ENCODE measurements at places on chromosomes 12 and 14.

DNA sequence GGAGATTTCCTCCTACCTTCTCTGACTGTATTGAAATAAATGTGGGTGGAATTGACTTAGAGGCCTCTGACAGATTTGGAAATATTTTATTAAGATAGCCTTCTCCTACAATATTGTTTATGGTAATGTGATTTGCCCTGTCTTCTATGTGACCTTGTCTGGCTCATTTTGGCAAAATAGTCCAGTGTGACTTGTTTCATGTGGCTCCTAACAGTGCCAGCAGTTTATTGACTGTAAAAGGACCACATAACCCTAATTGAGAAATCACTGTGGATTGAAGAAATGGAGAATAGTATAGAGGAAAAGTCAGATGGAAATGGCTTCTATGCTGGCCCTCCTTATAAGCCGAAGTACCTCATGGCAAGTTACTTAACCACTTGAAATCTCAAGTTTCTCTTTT is 170.9 kb upstream of the PTPRQ start:
- no peak for DNase-seq

DNA sequence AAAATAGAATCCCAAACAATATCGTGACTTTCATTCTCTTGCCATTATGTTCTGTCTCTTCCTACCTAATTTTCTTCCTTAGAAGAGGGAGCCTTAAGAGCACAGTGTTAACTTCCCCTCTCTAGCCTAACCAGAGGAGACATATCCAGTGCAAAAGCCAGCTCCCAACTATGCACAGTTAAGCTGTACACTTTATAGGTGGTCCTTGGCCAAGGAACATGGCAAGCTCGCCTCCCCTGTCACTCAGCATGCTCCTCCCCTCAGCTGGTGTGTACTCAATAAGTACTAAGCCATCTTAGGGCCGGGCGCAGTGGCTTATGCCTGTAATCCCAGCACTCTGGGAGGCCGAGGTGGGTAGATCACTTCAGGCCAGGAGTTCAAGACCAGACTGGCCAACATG is 255.1 kb upstream of the TMPO start:
- DNase-seq, result no peak

- no peak for DNase-seq
Observed at GRCh38 chr14:47626151-47627035, 49.0 kb downstream of the MDGA2 start.

- no peak for DNase-seq
Observed at GRCh38 chr12:91316907-91317269, 134.3 kb upstream of the DCN start.

- no peak for DNase-seq
Observed at GRCh38 chr12:86513226-86513625, 257.0 kb upstream of the MGAT4C start.

- DNase-seq, result no peak
Observed at GRCh38 chr14:71361336-71361735, 454.1 kb downstream of the PCNX1 start.

- DNase-seq, result no peak
Observed at GRCh38 chr12:89089264-89089663, 263.0 kb downstream of the DUSP6 start.

DNA sequence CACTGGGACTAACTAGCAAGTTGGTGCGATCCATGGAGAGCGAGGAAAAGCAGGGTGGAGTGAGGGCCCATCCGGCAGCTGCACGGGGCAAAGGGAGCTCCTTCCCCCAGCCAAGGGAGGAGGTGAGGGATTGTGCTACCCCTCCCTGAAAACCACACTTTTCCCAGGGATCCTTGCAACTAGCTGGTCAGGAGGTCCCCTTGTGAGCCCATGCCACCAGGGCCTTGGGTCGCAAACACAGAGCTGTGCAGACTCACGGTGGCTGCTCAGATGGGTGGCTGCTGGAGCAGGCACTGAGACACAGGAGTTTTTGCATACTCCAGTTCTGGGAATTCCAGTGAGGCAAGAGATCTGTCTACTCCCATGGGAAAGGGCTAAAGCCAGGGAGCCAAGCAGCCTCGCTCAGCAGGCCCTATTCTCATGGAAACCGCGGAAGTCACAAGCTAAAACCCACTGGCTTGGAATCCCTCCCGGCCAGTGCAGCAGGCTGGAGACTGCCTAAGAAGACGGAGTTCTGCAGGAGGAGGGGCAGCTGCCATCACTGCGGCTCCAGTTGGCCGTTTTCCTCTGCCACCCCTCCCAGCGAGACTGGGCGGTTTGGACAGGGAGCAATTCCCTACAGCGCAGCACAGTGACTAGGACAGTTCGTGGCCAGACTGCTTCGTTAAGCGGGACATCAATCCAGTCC is 10.9 kb upstream of the ZNF705A start:
- no peak for DNase-seq

DNA sequence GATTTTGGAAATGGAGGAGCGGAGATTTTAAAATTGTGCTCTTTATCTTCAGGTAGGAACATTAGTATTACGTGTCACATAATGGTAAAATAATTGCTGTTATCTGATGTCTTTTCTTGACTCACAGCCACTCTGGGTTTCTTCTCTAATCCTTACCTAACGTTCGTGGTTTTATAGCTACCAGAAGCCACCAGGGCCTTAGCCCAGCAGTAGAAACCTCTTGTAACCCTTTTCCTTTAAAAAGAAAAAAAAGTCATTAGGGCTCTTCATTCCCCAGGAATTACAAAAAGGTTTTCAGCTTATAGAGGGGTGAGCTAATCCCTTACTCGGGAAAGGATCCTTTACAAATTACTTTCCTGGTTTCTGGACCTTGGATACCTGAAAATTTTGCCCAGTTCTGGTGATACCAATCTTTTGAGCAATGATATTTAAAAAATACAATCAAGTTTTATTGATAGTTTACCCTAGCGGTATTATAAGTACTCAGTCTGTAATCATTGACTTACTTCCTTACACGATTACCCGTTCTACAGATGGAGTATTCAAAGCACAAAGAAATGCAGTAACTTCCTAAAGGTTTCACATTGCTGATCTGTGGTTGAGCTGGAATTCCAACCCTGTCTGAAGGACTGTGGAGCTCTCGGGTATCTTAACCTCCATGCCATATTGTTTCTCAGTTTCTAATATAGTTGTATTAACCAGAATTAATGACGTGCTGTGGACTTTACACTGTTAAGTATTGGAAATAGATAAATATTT is 1.6 kb downstream of the GABARAPL1 start:
- no peak for DNase-seq

- DNase-seq, result no peak
Observed at GRCh38 chr14:53921027-53921426, 35.6 kb downstream of the BMP4 start.

DNA sequence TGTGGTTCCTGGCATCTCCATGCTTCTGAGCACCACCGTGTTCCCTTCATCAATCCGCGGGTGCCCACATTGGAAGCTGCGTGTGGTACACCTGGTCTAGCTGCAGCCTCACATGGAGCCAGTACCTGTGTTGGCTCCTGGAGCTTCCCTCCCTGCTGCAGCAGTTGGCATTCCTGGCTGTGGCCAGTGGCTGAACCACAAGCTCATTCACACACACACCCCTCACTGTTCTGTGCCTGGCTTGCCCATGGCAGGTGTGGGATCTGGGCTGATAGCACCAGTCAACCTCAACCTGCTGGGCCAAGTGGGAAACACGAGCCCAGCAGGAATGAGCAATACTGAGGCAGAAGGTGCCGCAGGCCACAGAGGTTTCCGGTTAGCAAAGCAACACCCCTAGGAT is 256.2 kb upstream of the LRFN5 start:
- DNase-seq, result no peak

DNA sequence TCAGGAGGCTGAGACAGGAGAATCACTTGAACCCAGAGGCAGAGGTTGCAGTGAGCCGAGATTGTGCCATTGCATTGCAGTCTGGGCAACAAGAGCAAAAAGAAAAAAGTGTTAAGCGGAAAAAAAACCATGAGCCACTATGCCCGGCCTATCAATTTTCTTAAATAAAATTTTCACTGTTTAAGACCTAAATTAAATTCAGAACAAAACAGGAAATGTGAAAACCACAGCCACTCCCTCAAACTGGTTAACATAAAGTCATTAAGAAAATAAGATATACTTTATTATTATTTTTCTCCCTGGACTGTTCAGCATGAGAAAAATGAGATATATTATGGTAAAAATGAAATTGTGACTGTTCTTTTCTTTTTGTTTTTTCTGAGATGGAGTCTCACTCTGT is 44.6 kb upstream of the GCH1 start:
- DNase-seq, result no peak

- DNase-seq, result no peak
Observed at GRCh38 chr12:124543052-124543589, 24.3 kb downstream of the NCOR2 start.

DNA sequence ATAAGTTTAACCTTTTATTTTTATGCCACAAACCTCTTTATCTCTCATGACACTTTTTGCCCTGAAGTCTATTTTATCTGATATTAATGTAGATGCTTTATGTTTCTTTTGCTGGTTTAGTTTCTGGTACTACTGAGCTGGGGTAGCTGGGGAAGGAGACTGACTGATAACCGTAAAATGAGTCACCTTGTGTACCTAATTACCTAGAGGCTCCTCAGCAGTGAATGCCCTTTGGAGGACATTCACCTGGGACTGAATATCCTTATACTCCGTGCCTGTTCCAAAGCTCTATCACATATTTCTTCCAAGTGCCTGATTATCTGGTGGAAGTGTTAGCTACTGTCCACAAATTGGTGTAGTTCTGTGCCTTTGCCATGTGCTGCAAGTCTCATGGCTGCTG is 13.9 kb downstream of the ATL1 start:
- DNase-seq, result no peak

DNA sequence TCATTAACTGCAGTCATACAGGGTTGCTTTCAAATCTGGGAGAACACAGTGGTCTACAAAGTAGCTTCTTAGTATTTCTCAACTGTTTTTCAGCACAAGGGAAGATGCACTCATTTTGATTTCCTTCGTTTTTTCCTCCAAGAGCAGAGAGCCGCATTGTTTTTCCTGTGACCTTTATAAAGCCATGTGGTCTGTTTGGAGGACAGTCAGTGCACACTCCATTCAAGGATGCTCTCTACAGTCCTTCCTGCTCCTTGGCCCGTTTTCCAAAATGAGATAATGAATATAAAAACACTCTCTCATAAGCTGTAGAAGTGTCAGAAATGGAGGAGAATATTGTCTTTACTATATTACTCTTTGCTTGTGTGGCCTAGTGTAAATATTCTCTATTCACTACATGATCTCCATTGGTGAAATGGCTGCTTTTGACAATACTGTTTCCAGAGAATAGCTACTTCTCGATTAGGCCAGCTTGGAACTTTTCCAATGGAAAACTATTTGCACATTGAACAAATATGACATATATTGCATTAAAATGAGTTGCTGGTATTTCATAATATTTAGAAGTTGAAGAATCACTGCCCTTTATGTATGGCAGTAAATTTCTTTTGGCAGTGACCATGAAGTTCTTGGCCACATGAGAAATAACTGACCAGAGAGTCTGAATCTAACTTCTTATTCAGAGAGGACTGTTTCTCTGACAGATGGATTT is 393.1 kb upstream of the RGS6 start:
- no peak for DNase-seq

DNA sequence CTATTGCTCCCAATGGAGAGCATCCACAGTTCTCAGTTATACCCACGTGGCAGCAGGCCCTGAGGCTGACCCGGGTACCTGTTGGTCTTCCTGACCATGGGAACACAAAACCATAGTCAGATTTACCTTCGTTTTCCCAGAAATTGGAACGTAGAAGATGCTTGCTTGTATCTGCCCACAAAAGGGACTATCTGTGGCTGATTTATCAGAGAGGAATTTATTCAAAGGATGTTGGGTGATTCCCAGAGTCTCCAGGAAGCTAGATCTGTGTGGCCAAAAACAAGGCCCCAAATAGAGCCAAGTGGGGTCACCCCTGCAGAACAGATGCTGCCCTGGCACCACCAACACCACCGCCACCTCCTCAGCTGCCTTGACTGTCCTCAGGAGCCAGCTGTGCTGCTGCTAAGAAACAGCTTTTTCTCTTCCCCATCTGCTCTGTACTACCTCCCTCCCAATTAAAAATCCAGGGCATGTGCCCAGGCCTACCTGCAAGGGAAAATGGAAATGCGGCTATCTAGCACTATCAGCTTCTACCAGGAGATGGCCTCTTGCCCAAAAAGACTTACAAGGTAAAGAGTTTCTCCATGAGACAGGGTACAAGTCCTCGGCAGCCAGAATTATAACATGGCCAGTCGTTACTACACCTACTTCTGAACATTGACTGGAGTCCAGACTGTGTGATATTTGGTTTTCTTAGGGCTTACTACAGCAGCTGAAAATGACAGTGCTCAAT is 128.6 kb upstream of the PLEKHG7 start:
- no peak for DNase-seq

GRCh38 chr12:1197264-1198018 is 206.4 kb downstream of the ERC1 start:
- DNase-seq, result no peak

DNA sequence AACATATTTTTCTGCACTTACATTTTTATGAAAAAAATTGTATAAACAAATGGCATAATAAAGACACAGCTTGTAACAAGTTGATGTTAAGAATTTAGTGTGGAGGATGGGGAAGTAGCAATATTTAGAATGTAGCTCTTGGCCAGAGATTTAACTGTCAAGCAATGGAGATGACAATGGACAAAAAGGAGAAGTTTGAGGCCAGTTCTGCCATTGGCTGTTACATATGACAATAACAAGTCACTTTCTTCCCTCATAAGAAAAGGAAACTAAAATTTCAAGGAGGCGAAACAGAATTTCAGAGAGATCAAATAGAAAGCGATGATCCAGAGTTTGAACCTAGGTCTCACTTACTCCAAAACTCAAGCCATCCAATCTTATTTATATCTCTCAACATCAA is 122.8 kb upstream of the CCDC175 start:
- no peak for DNase-seq

GRCh38 chr14:102408724-102409123 is 46.0 kb downstream of the TECPR2 start:
- DNase-seq, result no peak

DNA sequence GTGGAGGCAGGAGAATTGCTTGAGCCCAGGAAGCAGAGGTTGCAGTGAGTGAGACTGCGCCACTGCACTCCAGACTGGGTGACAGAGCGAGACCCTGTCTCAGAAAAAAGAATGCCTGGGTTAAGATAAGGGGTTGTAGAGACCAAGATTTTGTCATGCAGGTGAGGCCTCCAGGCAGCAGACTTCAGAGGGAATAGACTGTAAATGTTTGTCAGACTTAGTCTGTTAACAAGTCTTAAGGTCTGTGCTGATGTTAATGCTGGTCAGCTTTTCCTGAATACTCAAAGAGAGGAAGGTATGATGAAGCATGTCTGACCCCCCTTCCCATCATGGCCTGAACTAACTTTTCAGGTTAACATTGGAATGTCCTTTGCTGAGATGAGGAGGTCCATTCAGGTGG is 83.0 kb upstream of the FUT8 start:
- no peak for DNase-seq

Measured in stimulated activated CD4-positive, alpha-beta T cell treated with anti-CD3 and anti-CD28 coated beads, TNF-alpha, amount 100 ng/mL, for 1 hour (primary cell).